Activated CD8-positive, alpha-beta T cell treated with anti-CD3 and anti-CD28 coated beads, Interleukin-2, amount 10 ng/mL, durations not matched to agents 7 days and 5 days (primary cell): ENCODE measurements at places on chromosomes 3 and 15. TPM values are rescaled to one million over a fixed set of nuclear protein-coding genes. Genes with fewer than 3 reads are reported as not detected.

- H3K4me3 ChIP-seq, result no peak overlapping the region
- no peaks in the 10 kb centered on the region for H3K36me3 ChIP-seq
- H3K27me3 ChIP-seq, result peaks cover 2% of the 10 kb centered on the region
- no peak overlapping the region for H3K27ac ChIP-seq
Measured at GRCh38 chr15:62799037-62799436, 243.5 kb upstream of the TPM1 start.

DNA sequence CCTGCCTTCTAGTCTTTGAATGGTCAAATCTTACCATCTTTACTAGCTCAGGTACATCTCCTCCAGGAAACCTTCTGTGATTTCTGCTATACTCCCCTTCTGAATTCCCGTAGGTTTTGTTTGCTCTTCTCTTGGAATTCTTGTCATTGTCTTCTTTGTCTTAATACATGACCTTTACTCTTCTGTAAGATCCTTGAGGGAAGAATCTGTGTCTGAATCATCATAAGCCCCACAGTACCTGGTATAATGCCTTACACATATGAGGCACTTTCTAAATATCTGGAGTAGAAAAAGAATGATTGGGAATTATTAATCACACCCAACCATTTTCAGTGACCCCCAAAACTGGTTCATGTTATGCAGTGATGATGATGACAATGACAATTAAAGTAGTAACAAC is 210.1 kb upstream of the NR2E3 start:
- no peaks in the 10 kb centered on the region for H3K4me1 ChIP-seq
- H3K27me3 ChIP-seq, result no peaks in the 10 kb centered on the region
- H3K36me3 ChIP-seq, result no peaks in the 10 kb centered on the region
- no peak overlapping the region for H3K27ac ChIP-seq
- H3K4me3 ChIP-seq, result no peak overlapping the region
- DNase-seq, result no peak

- no peaks in the 10 kb centered on the region for H3K36me3 ChIP-seq
- no peak overlapping the region for H3K27ac ChIP-seq
- H3K4me3 ChIP-seq, result no peak overlapping the region
- no peaks in the 10 kb centered on the region for H3K4me1 ChIP-seq
- H3K27me3 ChIP-seq, result no peaks in the 10 kb centered on the region
- no peak for DNase-seq
Measured at GRCh38 chr3:180183346-180183745, 146.6 kb upstream of the PEX5L start.

DNA sequence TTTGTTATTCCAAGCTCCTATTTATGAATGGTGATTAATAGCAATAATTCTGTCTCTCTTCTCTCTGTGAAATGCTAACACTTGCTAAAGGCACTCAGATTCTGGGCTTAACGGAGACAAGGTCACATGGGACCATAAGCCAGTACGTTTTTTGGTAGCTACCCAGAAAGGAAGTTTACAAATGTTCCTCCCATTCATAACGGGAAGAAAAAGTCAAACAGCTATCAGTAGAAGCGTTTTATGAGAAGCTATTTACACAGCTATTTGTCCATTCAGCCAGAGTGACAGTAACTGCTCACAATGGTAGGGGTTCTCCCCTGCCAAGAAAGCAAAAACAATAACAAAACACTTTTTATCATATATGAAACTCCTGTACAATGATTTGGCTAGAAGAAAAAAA is 51.5 kb downstream of the ZMAT3 start:
- H3K27me3 ChIP-seq, result no peaks in the 10 kb centered on the region
- no peak for DNase-seq
- peaks cover 43% of the 10 kb centered on the region for H3K4me1 ChIP-seq
- H3K4me3 ChIP-seq, result no peak overlapping the region
- peaks cover 14% of the 10 kb centered on the region for H3K36me3 ChIP-seq

Gene ARMC8
- 53.2 TPM for total RNA-seq

Gene ADIPOQ
- not detected for total RNA-seq

GRCh38 chr15:92271179-92271578 is 122.5 kb upstream of the ST8SIA2 start:
- peaks cover 4% of the 10 kb centered on the region for H3K27me3 ChIP-seq
- H3K36me3 ChIP-seq, result no peaks in the 10 kb centered on the region
- H3K4me1 ChIP-seq, result no peaks in the 10 kb centered on the region
- no peak overlapping the region for H3K27ac ChIP-seq
- H3K4me3 ChIP-seq, result no peak overlapping the region

- DNase-seq, result no peak
- peak overlapping the region; percentile 93 for H3K27ac ChIP-seq
- H3K36me3 ChIP-seq, result peaks cover 31% of the 10 kb centered on the region
- H3K27me3 ChIP-seq, result no peaks in the 10 kb centered on the region
Measured at GRCh38 chr3:43178891-43179366, 73.0 kb upstream of the POMGNT2 start.

- peaks cover 14% of the 10 kb centered on the region for H3K4me1 ChIP-seq
- DNase-seq, result no peak
- H3K27me3 ChIP-seq, result no peaks in the 10 kb centered on the region
- no peak overlapping the region for H3K4me3 ChIP-seq
- H3K27ac ChIP-seq, result peak overlapping the region; percentile 20
Measured at GRCh38 chr3:72134989-72135451, 350.1 kb upstream of the PROK2 start.

GRCh38 chr3:57046101-57046765 is 14.2 kb upstream of the SPATA12 start:
- no peak overlapping the region for H3K4me3 ChIP-seq
- no peaks in the 10 kb centered on the region for H3K4me1 ChIP-seq
- no peak for DNase-seq
- no peak overlapping the region for H3K27ac ChIP-seq
- H3K27me3 ChIP-seq, result peaks cover 19% of the 10 kb centered on the region
- no peaks in the 10 kb centered on the region for H3K36me3 ChIP-seq

DNA sequence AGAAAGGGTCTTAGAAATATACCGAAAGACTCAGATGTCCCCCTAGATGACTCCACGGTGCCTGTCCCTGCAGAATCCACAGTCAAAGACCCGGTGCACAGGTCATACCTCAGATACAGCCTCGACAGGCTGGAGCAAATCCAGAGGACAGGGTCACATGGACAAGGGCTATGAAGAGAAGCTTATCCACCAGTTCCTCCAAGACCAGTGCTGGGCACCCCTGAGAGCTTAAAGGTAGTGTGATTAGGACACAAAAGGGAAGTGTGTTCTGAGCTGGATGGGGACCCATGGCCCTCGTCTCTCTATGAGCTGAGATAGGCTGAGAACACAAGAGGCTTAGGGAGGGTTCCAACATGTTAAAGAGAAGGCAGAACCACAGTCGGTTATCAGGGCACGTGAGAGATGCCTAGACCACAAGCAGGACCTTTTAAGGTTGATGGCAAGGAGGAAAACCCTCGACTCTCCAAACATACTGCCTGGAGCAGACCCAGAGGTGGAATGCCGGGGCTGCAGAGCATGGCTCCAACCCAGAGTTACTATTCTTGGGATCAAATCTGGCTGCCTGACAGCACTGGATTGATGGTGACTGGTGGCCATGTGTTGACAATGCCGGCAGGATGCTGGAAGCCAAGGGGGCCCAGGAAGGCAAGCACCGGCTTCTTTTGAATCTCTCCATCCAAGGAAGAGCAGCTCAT is 46.9 kb downstream of the ADCY5 start:
- no peak overlapping the region for H3K4me3 ChIP-seq
- DNase-seq, result no peak
- no peaks in the 10 kb centered on the region for H3K36me3 ChIP-seq
- H3K27ac ChIP-seq, result no peak overlapping the region
- H3K4me1 ChIP-seq, result no peaks in the 10 kb centered on the region

Gene ASB7
- total RNA-seq, result 17.7 TPM

Gene ZNF80
- 0.71 TPM for total RNA-seq

DNA sequence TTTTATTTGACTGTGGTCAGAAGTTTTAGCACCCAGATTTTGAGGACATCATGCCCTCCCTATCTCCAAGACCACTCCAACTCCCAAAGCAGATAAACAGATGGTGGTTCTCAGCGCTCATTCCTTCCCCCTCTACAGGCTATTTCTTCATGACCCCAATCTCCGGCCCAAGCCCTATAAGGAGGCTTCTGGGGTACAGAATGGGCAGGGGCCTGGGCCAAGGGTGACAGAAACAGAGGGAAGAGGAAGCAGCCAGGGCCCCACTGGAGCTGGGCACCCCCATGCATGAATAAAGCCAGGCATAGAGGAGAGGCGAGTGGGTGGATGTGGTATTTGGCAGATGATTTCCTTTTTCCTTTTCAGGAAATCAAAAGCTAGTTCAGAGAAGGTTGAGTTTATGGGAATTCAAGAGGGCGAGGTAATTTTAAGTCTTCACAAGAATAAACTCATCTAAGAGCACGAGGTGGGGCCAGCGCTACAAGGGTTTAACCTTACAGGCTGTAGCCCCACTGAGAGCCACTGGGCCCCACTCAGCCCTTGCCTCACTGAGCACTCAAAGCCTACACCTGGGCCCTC is 104.8 kb upstream of the HERC1 start:
- H3K36me3 ChIP-seq, result peaks cover 4% of the 10 kb centered on the region
- no peak overlapping the region for H3K4me3 ChIP-seq
- peak overlapping the region; percentile 79 for H3K27ac ChIP-seq
- DNase-seq, result no peak
- peaks cover 29% of the 10 kb centered on the region for H3K4me1 ChIP-seq
- H3K27me3 ChIP-seq, result no peaks in the 10 kb centered on the region

GRCh38 chr3:172311217-172311616 is 137.0 kb downstream of the GHSR start:
- no peaks in the 10 kb centered on the region for H3K27me3 ChIP-seq
- DNase-seq, result no peak
- H3K36me3 ChIP-seq, result peaks cover 4% of the 10 kb centered on the region

Gene USP3
- total RNA-seq, result 48.3 TPM

Gene SYNPR
- total RNA-seq, result not detected

DNA sequence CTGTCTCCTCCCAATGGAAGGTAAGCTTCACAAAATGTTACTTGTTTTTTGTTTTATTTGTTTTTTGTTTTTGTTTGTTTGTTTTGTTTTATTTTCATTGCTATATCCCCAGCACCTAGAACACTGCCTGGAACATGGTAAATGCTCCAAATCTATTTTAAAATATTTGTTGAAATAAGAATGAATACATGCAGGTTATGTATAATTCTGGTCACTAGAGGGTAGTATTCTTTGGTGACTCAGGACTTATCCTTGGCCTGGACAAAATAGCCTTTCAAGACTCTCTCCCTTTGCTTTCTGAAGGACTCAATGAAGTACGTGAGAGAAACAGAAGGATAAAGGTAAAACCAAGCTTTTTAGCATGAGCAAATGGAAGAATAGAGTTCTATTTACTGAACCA is 46.9 kb upstream of the PPP2R3A start:
- no peaks in the 10 kb centered on the region for H3K4me1 ChIP-seq
- H3K27me3 ChIP-seq, result peaks cover 3% of the 10 kb centered on the region
- DNase-seq, result no peak
- no peak overlapping the region for H3K4me3 ChIP-seq

GRCh38 chr3:13851997-13852637 is 27.8 kb downstream of the WNT7A start:
- H3K4me3 ChIP-seq, result no peak overlapping the region
- H3K27ac ChIP-seq, result no peak overlapping the region

Gene MORC1
- not detected for total RNA-seq

Gene SCN11A
- total RNA-seq, result not detected

Gene GABRR3
- total RNA-seq, result not detected

- H3K4me3 ChIP-seq, result no peak overlapping the region
- DNase-seq, result no peak
- no peaks in the 10 kb centered on the region for H3K4me1 ChIP-seq
- no peaks in the 10 kb centered on the region for H3K36me3 ChIP-seq
- H3K27ac ChIP-seq, result no peak overlapping the region
- H3K27me3 ChIP-seq, result no peaks in the 10 kb centered on the region
Measured at GRCh38 chr3:146929696-146930095, 324.6 kb upstream of the PLSCR5 start.

GRCh38 chr3:16322189-16322588 is 57.2 kb downstream of the OXNAD1 start:
- peaks cover 86% of the 10 kb centered on the region for H3K36me3 ChIP-seq
- no peak for DNase-seq
- peaks cover 45% of the 10 kb centered on the region for H3K4me1 ChIP-seq

DNA sequence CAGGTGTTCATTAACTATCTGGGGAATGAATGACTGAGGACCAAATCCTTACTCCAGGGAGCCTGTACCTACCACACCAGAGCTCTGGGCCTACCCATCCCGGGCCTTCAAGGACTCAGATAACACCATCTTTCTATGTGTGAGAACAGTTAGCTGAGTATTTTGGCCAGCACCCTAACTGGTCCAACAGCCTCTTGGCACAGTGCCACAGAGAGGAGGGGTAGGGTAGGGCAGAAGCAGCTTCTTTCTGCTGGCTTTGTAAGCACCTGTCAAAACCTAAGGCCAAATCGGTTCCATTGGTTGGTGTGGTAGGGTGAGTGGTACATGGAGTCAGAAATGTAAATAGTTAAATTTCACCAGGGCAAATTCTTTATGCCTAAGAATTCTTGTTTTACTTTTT is 26.7 kb downstream of the ISL2 start:
- H3K4me3 ChIP-seq, result no peak overlapping the region
- no peak overlapping the region for H3K27ac ChIP-seq
- no peaks in the 10 kb centered on the region for H3K4me1 ChIP-seq
- no peaks in the 10 kb centered on the region for H3K36me3 ChIP-seq
- H3K27me3 ChIP-seq, result no peaks in the 10 kb centered on the region

- no peaks in the 10 kb centered on the region for H3K27me3 ChIP-seq
- H3K4me3 ChIP-seq, result no peak overlapping the region
- no peaks in the 10 kb centered on the region for H3K36me3 ChIP-seq
- no peak for DNase-seq
Measured at GRCh38 chr15:63858881-63859280, 25.1 kb upstream of the HERC1 start.

Gene SH2D7
- 0.31 TPM for total RNA-seq

DNA sequence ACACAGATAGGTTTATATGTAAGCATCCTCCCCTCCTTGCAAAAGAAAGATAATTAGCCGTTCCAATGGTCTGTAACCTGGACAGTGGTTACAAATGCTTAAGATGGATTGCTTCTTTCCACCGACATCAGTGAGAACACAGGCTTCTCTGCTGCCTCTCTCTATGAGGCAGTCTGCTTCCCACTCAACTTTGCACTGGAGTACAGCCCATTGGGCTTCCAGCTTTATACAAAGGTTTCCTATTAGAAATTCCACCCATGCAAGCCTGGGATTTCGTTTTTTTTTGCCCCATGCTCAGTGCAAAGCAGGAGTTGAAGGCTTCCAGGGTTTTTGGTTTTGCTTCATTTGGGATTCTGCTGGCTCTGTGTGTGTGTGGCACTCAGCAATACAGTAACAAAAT is 47.3 kb upstream of the C3orf22 start:
- no peaks in the 10 kb centered on the region for H3K36me3 ChIP-seq
- H3K27me3 ChIP-seq, result peaks cover 3% of the 10 kb centered on the region
- H3K4me3 ChIP-seq, result no peak overlapping the region
- H3K27ac ChIP-seq, result no peak overlapping the region
- H3K4me1 ChIP-seq, result peaks cover 7% of the 10 kb centered on the region

- H3K27ac ChIP-seq, result peak overlapping the region; percentile 87
- no peak for DNase-seq
- H3K4me1 ChIP-seq, result peaks cover 92% of the 10 kb centered on the region
- H3K36me3 ChIP-seq, result peaks cover 10% of the 10 kb centered on the region
Measured at GRCh38 chr3:71453822-71454511, 129.6 kb downstream of the FOXP1 start.
